ENCODE measurements at places on chromosomes 7 and 10.

DNA sequence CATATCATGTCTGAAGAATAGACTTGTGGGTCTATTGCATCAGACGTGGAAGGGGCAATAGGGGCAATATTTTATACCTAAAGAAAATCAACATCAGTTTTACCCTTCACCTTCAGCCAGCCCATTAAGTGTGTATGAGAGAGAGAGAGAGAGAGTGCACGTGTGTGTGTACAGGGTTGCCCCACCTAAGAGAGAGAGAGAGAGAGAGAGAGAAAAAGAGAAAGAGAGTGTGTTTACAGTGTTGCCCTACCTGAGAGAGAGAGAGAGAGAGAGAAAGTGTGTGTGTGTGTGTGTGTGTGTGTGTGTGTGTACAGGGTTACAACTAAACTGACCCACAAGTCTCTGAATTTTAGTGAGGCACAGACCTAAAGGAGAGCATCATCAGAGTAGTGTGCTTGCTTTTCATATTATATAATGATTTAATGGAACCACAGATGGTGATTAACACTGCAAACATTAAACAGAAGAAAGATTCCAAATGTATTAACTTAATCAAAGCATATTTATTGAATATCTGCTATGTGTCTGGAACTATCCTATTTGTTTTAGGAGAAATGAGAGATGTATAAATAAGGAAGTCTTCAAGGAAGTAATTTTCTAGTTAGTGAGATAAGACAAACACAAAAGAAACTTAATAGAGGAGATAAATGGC lies 66.8 kb downstream of the CD36 start:
- DNase-seq, result no peak

DNA sequence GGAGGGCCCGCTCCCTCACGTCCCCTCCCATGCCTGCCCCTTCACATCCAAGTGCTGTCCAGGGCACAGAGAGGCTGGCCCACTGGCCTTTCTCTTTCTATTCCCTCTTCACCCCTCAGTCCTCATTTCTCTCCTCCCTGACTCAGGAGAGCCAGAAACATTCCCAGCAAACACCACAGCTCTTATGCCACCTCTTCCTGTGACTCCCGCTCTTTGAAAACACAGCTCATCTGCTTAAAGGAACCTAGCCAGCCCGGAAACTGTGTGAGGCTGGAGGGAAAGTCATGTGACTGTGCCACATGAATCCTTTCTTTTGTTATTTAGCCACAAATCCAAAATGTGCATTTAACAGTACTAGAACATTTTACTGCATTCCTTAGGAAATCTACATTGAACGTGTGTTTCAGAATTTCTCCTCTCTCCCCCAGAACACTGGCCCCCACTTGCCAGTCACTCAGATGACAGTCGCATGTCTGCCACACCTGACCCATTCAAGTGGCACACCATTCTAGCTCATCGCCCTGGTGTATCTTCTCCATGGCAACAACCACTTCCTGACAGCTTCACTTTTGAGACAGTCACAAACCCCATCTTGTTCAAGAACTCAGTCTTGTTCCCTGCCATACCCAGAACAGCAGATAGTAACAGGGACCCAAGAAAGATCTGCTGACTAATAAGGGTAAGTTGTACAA lies 42.8 kb downstream of the GRB10 start:
- DNase-seq, result no peak

DNA sequence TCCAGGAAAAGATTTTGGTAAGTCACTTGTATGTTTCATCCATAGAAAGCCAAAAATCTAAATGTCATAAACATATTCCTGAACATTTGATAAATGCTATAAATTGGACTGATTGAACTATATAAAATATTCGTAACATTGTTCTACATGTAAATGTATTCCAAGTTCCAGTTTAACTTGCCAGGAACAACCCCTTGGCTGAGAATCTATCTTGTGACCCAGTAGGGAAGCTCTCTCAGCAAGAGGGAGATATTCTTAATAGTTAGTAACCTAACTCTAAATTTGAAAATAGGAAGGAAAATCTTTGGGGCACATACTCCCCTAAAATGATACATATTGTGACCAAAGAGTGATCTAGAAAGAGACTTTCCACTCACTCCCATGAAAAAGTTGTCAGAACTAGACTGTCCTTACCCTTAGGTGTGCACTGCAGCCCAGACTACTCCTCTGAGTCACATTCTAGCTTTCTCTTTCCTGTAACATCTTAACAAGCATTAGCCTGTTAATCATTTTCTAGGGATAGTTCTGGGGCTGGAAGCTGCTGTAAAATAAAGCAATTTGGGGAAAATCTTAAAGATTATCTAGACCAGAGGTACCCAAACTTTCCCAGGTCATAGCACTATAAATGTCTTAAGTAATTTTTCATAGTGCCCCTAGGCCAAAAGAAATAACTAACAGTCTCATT lies 73.7 kb upstream of the SKAP2 start:
- DNase-seq, result no peak

GRCh38 chr10:119762035-119762434 lies 36.2 kb downstream of the INPP5F start:
- DNase-seq, result no peak

DNA sequence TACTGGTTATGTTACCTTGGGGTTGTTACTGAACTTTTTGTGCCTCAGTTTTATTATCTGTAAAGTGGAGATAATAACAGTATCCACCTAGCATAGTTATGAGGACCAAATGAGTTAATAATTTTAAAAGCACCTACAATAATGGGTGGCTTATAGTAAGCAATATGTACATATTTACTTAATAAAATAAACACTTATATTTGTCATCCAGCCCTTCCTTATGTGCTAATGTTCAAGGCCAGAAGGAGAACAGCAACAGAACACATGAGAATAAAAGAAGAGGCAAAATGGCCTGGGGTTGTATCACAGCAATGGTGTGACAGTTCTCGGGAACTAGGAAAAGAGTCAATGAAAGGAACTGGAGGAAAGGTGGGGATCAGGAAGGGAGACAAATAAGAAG lies 255.4 kb upstream of the LRGUK start:
- DNase-seq, result peak; percentile 61

GRCh38 chr10:77946084-77946483 lies 19.5 kb upstream of the DLG5 start:
- no peak for DNase-seq

DNA sequence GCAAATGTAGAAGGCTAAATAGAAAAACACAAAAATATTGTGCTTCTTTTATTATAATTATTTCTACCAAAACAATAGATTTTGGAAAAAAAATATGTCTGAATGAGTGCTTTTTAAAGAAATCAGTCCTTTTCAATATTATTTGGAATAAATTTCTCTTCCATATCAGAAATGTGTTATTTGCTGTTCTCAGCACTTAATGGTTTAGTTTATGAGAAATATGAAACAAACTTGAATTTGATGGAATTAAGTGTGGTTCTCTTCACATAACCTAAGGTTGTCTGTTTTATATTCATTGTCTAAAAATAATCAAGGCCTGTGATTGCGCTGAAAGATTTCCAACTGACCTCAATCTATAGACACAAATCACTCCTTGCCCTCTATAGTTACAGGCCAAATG lies 203.0 kb downstream of the COBL start:
- DNase-seq, result no peak

DNA sequence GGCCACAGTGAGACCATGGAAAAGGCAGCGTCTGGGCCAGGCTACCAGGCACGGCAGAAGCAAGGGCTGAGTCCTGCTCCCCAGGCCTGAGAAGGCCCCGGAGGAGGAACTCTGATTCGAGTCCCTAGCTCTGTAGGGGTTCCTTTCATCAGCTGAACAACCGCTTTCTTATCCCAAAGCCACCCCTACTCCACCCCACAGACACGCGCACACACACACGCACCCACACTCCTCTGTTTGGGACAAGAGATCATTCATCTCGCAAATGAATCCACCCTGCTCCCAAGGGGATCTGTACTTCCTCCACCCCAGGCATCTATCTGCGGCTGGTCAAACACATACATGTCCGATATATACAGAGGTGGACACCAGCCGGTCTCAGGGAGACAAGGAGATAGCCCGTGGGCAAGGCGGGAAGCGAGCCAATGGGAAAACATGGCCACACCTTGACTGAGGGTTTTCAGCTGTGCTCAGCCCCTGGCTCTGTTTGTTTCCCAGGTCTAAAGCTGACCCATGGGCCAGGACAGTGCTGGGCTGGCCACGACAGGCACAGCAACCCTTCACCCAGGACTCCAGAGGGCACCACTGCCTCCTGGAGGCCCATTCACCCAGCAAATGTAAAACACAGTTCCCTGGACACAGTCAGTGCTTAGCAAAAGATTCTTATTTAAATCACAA lies 7.3 kb downstream of the ZCCHC24 start:
- DNase-seq, result no peak

DNA sequence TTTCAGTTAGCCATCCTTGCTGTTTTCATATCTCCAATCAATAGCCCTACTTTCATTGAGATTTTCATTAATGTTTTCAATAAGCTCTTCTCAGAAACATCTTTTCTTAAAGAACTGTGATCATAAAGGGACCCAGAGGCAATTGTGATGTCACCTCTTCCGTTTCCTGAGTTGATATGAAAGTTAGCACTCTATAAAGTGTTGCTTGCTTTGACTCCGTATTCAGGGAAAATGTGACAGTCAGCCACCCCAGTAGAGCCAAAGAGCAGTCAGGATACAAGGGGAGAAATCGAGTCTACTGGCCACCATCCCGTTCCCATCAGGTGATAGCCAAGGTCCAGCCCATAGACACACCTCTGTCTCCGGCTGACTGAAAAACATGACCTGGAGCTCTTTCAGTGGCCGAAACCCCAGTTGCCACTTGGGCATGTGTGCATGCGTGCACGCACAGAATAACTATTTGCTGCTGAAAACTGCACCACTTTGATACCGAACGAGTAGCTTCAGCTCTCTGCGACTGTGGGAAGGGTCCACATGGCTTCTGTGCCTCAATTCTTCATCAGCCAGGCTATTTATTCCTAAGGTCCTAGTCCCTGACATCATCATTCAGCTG lies 291.4 kb downstream of the USP6NL start:
- no peak for DNase-seq

DNA sequence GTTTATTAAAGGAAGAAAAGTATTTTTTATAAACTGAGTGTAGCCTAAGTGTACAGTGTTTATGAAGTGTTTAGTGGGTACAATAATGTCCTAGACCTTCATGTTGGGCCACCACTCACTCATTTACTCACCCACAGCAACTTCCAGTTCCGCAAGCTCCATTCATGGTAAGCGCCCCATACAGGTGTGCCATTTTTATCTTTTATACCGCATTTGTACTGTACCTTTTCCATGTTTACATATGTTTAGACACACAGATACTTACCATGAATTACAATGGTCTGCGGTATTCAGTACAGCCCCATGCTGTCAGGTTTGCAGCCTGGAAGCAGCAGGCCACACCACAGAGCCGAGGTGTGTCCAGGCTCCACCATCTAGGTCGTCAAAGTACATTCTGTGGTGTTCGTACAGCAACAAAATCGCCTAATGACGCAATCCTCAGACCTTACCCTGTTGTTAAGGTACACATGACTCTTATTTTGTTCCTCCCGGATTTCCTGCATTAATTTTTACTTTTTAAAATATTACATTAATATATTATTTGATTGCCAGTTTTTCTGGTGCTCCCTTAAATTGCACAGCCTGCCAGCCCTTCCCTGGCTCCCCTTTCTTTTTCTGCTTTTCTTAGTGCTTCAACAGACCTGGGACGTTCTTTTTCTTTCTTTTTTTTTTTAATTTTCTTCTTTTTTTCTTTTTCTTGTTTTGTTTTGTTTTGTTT lies 881 bp upstream of the SSBP1 start:
- DNase-seq, result peak; percentile 78

DNA sequence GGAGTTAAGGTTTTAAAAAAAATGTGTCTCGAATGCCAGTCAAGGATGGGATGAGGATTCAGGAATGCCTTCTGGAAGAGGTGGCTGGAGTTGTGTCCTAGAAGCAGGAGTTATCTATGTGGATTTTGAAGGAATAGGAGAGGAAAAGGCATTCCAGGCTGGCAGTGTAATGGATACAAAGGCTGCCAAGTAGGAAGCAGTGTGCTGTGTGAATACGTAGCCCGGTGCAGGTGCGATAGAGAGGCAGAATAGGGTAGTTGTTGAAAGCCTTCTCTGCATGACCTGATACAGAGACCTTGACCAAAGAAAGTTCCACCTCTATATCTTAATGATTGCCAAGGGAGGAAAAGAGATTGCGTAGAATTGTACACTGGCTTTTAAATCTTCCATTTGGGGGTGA lies 128.1 kb upstream of the ITGB1 start:
- no peak for DNase-seq

- no peak for DNase-seq
Measured at GRCh38 chr10:24706479-24707118, 17.1 kb downstream of the ARHGAP21 start.

DNA sequence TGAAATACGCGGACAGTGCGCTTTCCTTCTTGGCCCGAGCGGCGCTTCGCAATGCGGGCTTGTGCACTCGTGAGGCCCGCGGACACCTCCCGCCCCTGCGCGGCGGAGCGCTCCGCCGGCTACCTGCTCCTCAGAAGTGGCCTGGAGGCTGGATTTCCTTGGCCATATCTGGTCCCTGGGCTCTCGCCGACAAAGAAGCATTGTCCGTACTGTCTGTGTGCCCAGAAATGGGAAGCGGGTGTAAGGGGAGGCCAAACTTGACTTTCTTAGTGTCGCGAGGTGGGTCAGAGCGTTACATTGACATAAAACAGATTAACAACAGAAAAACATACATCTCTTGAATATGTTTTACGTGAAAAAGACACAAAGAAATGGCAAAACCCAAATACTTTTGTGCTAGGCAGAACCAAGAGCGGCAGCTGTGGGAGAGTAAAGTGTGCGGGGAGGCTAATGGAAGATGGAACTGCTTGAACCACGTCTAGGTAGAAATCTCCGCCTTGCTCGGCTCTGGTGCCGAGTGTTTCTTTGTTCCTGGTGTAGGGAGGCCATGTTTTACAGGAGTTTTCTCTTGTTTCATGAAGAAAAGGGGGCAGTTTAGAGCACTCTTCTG lies 1.4 kb downstream of the LANCL2 start:
- peak; percentile 86 for DNase-seq
